Activated T-helper 1 cell treated with anti-CD3 and anti-CD28 coated beads, Interleukin-2, amount 50 U/mL, for 16 hours (primary cell): ENCODE measurements at places on chromosomes 12 and 14.

- DNase-seq: no peak
Observed at GRCh38 chr14:23055621-23056144, 1.6 kb downstream of the CDH24 start.

- no peak for DNase-seq
Observed at GRCh38 chr12:97716356-97716755, 253.8 kb downstream of the RMST start.

DNA sequence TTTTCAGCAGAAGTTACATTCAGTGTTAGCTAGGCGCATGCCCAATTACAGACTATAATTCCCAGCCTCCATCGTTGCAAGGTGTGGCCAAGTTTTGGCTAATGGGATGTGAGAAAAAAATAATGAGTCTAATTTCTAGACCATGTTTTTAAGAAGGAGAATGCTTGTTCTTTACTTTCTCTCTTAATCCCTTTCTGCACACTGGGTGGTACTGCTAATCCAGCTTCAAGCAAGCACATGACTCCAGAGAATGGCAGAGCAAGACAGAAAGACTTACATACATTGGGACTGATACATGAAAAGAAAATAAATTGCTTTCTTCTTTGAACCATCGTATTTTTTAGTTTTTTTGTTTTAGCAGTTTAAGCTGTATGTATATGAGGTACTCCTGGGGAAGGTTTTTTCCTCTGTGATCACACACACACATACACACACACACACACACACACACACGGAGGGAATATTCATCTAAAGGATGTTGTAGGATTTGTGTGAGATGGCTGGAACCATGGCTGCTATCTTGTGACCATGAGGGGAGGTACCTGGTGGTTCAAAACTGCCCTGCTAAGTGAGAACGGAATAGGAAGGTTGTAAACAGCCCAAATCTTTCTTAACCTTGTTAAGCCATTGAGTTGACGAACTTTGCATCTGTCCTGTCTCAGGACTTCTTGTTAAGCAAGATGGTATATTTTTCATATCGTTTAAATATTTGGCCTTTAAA is 34.3 kb upstream of the LTA4H start:
- no peak for DNase-seq

- no peak for DNase-seq
Observed at GRCh38 chr12:51369581-51369980, 21.6 kb downstream of the GALNT6 start.

- no peak for DNase-seq
Observed at GRCh38 chr14:34201909-34202637, 251.2 kb upstream of the EGLN3 start.

GRCh38 chr12:58342736-58343135 is 401.4 kb downstream of the ATP23 start:
- DNase-seq: no peak

DNA sequence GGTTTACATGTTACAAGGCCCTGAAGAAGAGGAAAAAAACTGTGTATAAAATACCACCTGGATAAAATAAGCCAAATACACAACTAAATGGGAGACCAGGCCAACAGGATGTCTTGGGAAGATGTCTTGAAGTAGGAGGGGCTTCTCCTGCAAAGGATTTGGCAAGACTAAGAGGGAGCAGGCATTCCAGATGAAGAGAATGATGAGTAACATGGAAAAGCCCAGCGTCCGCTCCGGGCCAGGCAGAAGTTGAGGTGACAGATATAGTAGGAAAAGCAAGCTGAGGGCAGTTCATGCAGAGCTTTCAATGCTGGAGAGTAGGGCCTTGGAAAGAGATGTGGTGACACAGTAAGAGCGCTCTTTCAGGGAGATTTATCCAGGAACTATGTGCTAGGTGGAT is 16.1 kb upstream of the EIF4B start:
- DNase-seq: no peak

GRCh38 chr12:128978067-128978466 is 124.8 kb downstream of the GLT1D1 start:
- DNase-seq: no peak

- DNase-seq: no peak
Observed at GRCh38 chr12:4272424-4273272, 914 bp upstream of the CCND2 start.

- DNase-seq: no peak
Observed at GRCh38 chr12:4006743-4007142, 133.5 kb upstream of the PARP11 start.

DNA sequence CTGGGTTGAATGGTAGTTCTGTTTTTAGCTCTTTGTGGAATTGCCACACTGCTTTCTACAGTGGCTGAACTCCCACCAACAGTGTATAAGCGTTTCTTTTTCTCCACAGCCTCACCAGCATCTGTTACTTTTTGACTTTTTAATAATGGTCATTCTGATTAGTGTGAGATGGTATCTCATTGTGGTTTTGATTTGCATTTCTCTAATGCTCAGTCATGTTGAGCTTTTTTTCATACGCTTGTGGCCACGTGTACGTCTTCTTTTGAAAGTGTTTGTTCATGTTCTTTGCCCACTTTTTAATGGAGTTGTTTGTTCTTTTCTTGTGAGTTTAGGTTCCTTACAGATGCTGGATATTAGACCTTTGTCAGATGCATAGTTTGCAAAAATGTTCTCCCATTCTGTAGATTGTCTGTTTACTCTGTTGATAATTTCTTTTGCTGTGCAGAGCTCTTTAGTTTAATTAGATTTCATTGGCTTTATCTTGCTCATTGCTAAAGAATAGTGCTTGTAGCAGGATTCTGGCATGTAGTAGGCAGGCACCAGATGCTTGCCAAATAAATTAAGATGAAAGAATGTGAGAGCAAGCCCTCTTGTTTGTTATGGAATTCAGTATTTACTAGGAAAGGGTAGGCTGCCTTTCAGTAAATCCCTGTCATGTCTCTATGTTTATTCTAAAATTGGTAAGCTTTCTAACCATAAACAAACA is 86.8 kb downstream of the PDE3A start:
- no peak for DNase-seq

DNA sequence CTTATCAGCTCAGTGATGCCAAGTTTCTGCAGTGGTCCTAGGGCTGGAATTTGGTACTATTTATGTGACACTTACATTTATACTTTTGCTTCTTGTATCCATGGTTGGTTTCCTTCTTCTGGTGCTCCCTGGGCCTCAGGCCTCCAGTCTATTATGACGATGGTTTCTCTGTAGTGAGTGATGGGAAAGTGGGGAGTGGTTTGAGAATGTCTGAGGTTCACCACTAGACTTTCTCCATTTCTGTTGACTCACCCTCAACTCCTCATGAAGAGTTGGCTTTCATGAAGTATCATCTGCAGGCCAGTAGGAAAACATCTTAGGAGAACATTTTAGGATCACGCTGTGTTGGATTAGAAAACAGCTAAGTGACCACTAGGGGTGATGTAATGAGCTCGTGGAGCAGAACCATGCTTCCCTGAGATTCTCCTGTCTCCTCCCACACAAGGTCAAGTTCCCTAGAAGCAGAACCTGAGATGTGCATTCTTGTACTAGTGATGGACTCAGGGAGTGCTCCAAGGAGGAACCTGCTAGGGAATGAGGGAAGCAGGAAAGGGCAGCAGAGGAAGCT is 32.1 kb downstream of the RPH3A start:
- no peak for DNase-seq

DNA sequence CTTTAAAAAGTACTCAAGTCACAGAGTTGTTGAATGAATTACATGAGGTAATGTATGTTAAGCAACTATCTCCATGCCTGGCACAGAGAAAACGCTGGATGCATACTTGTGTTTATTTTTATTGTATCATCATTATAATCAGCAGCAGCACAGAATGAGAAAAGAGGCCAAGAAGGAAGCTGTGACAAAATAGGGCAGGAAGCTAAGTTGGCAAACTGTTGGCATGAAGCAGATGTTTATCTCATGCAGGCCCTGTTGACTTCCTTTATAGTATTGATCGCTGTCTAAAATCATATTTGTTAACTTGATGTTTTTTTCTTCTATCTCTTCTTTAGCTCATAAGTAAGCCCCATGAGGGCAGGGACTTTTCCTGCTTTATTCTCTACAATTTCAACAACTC is 466.6 kb downstream of the TRHDE start:
- no peak for DNase-seq

DNA sequence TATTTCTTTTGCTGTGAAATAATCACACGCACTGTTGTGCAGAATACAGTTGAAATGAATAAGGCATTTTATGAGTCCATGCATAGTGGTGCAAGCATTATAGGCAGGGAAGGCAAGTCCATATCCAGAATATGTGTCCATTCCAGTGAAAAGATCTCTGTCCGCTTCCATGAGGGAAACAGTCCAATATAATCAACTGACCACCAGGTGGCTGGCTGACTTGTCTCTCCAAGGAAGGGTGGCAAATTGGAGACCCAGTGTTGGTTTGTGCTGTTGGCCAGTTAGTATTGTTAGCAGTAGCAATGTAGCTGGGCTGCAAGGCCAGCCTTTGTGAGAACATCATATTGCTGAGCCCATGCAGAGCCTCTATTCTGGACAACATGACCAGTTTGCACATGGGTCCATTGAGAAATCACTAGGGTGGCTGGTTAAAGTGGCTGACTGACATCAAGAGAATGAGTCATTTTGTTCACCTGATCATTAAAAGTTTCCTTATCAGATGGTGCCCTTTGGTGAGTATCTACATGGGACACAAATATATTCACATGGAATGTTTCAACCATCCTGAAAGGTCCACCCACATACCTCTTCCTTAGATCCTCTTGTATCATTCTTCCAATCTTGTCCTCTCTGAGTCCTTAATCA is 17.3 kb upstream of the YAF2 start:
- no peak for DNase-seq

GRCh38 chr12:93996321-93996720 is 152.1 kb upstream of the PLXNC1 start:
- DNase-seq: no peak

DNA sequence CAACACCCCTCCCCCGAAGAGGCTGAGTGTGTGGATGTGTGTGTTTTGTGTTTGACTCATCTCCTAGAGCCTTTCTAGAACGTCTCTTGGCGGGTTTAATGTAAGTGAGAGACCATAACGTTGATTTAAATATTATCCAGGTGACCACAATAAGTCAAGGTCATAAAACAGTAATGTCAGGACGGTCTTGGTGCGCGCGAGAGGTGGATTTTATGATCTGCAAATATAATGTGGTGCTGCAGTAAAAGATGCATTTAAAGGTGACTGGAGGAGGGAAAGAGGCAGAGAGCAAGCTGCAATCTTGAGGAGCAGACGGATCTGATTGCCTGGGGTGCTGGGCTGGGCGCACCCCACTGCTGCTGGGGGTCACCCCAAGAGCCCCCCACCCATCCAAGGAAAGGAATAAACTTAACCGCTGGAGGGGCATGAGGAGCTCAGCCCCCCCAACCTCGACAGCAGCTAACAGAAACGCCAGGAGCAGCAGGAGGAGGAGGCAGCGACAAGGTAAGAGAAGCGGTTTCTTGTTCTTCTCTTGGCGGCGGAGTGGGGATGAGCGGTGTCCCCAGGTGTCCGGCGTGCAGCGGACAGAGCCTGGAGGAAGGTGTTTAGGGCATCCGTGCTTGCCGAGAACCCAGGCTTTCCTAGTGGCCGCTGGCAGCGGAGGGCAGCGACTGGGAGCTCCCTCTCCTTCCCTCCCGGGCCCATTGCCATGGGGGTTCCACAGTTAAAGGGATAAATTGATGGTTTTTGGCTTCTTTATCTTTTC is 5.5 kb downstream of the HOXC10 start:
- DNase-seq: no peak

- no peak for DNase-seq
Observed at GRCh38 chr14:35534208-35534872, 376 bp downstream of the INSM2 start.

DNA sequence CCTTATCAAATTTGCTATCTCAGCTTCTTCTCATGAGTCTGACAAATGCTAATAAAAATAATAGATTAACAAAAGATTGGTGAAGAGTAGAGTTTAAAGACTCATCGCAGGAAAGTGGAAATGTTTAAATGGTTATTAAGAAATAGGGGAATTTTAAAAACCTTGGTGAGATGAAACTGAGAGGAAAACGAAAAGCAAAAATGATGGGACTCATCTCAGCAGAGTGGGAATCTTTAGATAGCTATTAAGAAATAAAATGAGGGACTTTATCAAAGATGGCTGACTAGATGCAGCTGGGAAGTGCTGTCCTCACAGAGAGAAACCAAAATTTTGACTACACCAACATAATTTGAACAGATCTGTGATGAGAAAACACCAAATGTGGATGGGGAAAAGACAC is 79.2 kb upstream of the CD163 start:
- no peak for DNase-seq

DNA sequence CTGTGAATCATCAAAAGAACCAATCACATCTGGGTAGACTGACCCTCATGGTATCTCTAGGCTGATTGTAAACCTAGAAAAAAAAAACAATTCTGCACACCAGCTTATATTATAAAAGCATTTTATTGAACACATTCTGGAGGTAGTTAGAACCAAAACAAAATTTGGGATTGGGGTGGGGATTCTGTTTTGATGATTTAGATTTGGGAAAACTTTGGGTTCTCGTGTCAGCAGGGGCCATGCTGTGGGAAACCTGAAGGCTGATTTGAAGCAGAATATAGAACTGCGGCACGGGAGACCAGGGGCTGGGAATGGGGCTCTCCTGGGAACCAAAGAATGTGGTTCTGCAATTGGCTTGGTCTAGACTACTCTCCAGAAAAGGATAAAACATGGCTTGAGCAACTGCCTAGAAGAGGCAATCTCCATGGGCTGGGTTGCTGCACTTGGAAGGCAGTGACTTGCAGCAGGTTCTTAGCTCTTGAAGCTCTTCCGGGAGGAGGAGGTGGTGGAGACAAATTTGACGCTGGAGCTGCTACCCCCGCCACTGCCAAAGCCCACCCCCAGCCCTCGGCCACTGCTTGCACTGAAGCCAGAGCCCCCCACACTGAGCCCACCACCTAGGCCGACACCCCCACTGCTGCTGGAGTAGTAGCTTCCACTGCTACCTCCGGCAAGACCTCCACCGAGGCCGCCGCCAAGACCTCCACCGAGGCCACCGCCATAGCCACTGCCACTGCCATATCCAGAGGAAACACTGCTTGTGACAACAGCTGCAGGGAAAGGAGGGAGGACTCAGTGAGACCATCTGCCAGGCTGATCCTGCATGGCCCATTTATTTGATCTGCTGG is 5.5 kb downstream of the KRT5 start:
- no peak for DNase-seq

DNA sequence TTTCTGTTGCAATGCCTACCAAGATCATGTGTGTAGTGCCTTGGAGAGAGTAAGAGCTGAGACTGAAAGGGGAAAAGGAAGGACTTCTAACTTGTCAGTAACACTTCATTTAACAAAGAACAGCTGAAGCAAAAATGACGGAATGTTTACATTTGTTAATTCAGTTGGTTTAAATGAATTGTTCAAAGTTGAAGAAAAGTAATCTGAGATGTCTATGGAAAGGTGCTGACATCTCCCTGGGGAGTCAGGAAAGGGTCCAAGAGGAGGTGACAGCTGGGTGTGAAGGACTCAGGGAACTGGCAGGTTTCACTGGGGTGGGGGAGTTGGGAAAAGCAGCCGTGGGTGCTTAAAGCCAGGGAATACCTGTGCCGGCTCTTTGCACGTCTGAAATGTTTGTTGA is 7.9 kb downstream of the TMEM63C start:
- DNase-seq: no peak

GRCh38 chr12:19431407-19432308 is 7.6 kb upstream of the AEBP2 start:
- no peak for DNase-seq
